ENCODE measurements at places on chromosomes 6 and 20.

- DNase-seq = no peak
These were observed 9.6 kb downstream of the C20orf203 start for GRCh38 chr20:32664012-32664677.

DNA sequence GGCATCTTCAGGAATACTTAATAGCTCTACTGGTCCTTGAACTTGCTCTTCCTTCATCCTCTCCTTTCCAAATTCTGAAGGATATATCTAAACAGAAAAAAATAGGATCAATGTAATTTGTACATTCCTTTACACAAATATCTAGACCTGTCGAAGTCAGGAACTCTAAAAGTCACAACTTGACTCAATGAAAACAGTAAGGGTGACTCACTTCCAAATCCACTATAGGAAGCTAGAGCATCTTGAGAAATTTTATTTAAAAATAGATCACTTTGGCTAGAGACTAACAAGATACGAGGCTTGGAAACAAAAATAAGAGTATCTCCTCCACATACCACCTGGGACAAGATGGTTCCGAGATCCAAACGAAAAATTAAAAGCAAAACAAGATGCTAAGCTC, 12.2 kb downstream of the ESF1 start:
- no peak for DNase-seq

DNA sequence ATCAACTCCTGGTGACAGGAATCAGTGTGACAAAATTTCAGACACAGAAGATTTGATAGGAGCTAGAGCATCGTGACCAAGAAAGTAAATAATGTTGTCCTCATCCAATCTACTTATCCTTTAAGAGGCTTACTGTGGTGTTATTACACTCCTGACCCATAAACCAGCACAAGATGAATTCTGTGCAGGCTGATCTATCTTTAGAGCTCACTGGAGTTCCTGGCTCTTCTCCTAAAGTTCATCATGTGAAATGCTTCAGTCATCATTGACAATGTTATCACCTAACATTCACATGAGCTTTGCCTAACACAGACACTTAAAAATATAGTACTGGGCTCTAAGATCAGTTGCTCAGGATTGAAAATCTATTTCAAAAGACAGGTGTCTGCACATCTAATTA, 271.0 kb upstream of the HSF2 start:
- DNase-seq = no peak

- DNase-seq = no peak
These were observed 16.9 kb upstream of the IL17F start for GRCh38 chr6:52261229-52261628.

- DNase-seq = no peak
These were observed 12.6 kb downstream of the SYNJ2 start for GRCh38 chr6:157994125-157994795.

GRCh38 chr6:11380549-11380948, 148.1 kb upstream of the NEDD9 start:
- DNase-seq = no peak

- DNase-seq = no peak
These were observed 419.4 kb upstream of the JARID2 start for GRCh38 chr6:14826456-14826855.

DNA sequence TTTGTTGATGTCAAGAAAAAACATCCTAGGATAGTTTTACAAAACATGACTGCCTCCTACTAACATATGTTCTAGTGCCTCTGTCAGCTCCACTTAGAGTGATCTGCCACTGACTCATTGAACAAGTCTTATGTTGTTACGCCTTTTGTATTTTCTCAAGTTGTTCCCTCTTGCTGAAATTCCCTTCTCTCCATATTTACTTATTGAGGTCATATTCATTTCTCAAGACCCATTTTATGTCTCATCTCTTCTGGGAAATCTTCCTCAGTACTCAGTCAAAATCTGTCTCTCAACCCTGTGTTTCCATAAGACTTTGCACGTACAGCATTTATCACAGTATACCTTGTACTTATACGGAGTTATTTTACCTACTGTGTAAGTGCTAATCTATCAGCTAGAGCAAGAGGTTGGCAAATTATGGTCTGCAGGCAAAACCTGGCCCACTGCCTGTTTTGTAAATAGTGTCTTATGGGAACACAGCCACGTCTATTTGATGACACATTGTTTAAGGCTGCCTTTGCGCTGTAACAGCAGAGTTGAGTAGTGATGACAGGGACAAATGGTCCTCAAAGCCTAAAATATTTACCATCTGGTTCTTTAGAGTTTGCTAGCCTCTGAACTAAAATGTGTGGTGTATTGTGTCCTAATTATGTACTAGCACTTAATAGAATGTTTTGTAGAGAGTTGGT, 83.4 kb downstream of the ADGRB3 start:
- no peak for DNase-seq

GRCh38 chr6:148999929-149000468, 253.2 kb downstream of the UST start:
- no peak for DNase-seq

- DNase-seq = no peak
These were observed 307.1 kb upstream of the HSF2 start for GRCh38 chr6:122092366-122092765.

GRCh38 chr20:61633004-61633403, 380.9 kb downstream of the CDH4 start:
- no peak for DNase-seq

DNA sequence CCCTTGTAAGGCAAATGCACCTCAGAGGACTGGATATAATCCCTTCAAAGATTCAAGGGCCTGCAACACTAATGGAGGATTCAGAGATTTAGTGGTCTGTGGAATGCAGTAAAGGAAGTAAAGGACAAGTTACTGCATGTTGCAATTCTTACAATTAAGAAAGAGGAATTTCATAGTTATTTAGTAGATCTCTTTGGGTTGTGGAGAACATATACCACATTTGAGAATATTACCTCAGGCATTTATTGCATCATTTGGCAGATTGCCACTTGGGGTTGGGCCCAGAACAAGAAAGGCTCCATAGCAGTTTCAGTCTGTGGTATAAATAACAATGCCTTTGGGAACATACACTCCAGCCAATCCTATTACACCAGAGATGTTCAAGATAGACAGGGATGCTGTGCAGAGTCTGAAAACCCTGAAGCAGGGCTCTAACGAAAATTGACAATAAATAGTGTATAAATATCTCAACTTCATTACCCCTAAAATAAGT, 20.9 kb upstream of the EPM2A start:
- DNase-seq = no peak

GRCh38 chr6:94424692-94425091, 1005.3 kb upstream of the EPHA7 start:
- DNase-seq = no peak

- no peak for DNase-seq
These were observed 5.6 kb downstream of the PCMTD2 start for GRCh38 chr20:64261138-64261537.

- no peak for DNase-seq
These were observed 177.0 kb upstream of the PRDM1 start for GRCh38 chr6:105909106-105909505.

GRCh38 chr6:105483492-105483891, 80.6 kb upstream of the PREP start:
- DNase-seq = no peak

- no peak for DNase-seq
These were observed 278.2 kb downstream of the CDC5L start for GRCh38 chr6:44665683-44666082.

DNA sequence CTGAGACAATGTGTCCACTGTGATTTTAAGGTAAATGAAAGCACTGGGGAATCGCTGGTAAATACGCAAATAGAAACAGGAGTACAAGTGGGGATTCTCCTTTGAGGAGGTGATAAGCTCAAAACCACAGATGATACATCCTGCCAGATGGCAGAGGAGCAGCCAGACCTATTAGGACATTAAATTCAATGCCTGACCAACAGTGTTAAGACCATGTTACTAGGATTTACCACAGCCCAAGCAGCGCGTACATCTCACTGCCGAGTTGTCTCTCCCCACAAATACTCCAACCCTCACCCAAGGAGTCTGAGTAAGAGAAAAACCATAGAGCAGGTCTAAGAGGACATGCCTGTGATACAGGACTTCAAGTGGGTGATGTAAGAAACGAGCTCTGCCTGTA, 68.9 kb upstream of the TULP1 start:
- DNase-seq = no peak

GRCh38 chr6:29263001-29263400, 38.5 kb upstream of the OR14J1 start:
- DNase-seq = no peak

GRCh38 chr6:70270287-70271005, 32.4 kb downstream of the COL9A1 start:
- no peak for DNase-seq

DNA sequence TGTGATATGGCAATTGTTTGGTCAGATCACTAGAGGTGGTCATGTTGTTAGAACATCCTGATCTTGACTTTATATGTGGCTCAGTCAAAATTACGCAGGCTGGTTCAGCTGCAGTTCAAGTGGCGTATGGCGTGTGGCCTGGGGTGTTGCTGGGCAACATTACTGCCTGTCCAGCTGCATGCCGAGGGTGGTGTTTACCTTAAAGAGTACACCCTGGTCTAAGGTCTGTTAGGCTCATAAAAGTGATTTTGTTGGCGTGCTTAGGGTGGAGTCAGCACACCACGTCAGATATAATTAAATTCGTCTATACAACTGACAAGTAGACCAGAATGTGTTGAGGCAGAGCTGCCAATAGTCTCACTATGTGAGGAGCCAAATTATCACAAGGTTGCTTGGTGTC, 55.6 kb upstream of the NEDD9 start:
- DNase-seq = no peak

- DNase-seq = no peak
These were observed 81.0 kb upstream of the FAM8A1 start for GRCh38 chr6:17519120-17519519.

GRCh38 chr6:153790876-153791473, 248.1 kb upstream of the OPRM1 start:
- DNase-seq = peak; percentile 19

GRCh38 chr6:157278171-157278570, 45.1 kb downstream of the TMEM242 start:
- no peak for DNase-seq

- no peak for DNase-seq
These were observed 12.4 kb upstream of the CCN5 start for GRCh38 chr20:44702776-44703175.

- DNase-seq = no peak
These were observed 312.8 kb upstream of the PTCHD4 start for GRCh38 chr6:48423640-48424365.

GRCh38 chr20:53990768-53991450, 79.5 kb downstream of the BCAS1 start:
- DNase-seq = no peak

DNA sequence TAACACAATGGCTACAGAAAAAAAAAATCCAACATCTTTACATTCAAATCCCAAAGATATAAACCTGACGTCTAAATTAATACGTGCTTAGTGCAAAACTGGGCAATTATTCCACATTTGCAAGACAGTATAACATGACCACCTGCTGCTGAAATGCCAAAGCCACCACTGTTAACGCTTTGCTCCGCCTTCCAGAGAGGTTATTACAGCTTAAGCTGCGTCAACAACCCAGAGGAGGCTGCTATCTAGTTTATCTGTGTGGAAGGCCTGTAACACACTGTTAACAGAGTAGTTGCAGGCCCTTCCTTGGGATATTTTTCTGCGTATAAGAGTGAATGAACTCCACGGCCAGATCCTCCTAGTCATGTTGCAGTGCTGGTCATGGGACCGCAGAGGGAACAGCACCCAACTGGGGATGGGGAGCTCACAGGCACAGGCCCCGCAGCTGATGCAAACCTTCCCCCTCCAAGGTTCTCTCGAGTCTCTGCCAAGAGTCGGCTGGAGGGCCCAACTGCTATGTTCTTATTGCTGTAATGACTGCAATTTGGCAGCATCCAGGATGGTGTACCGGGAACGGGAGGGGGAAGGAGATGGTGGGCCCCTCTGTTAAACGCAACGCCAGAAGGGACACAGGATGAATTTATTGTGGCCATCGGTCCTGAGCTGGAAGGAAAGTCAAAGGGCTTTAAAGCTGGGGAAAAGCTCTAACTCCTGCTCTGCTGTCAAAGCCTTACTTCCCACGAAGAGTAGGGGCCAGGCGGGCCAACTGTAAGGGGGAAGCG, 993 bp upstream of the NCOA7 start:
- peak; percentile 58 for DNase-seq

- no peak for DNase-seq
These were observed 5.5 kb downstream of the NT5DC1 start for GRCh38 chr6:116106146-116106545.

Data from Jurkat, Clone E6-1 (cell line).